DMS 273 treated with DMSO at 0.1 percent for 48 hours (cell line): ENCODE measurements at places on chromosomes 6 and 20.

DNA sequence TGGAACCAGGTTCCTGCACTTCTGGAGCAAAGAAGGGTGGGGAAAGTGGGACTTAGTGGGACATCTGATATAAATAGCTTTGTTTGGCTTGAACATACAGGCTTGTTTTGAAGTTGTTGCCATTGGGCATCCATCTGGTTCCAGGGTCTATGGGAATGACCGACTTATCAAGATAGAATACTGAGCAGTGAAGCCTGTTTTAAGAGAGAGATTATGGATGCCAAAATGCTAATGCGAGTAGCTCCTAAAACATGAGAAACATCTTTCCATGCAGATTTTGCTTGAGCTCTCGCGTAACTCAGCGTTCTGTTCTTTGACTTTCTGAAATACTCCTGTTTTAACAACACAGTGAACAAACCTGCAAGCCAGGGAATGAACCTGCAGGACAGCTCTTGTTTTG lies 98.5 kb downstream of the ANKS1A start:
- DNase-seq = no peak

- DNase-seq = no peak
Observed at GRCh38 chr6:167827583-167828324, 1.0 kb downstream of the AFDN start.

DNA sequence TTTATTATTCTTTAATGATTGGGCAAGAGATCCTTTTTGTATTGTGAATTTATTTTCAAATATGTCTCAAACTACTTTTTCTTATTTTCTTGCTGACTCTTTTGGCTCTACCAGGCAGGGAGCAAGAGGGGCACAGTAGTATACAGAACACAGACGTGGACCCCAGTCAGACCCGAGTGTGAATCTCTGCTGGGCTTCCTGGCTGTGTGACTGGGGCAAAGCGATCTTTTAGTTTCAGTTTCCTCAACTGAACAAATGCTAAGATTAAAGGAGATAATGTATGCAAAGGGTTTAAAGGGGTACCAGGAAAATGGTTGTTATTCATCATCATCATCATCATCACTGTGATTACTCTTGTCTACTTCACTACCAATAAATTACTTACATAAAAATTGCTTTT lies 317.5 kb downstream of the HIVEP2 start:
- no peak for DNase-seq

- no peak for DNase-seq
Observed at GRCh38 chr20:17560344-17561074, 9.4 kb upstream of the DSTN start.

- peak; percentile 14 for DNase-seq
Observed at GRCh38 chr20:46364670-46365486, 41.5 kb downstream of the ELMO2 start.

- DNase-seq = no peak
Observed at GRCh38 chr6:56798163-56798562, 155.5 kb upstream of the DST start.

DNA sequence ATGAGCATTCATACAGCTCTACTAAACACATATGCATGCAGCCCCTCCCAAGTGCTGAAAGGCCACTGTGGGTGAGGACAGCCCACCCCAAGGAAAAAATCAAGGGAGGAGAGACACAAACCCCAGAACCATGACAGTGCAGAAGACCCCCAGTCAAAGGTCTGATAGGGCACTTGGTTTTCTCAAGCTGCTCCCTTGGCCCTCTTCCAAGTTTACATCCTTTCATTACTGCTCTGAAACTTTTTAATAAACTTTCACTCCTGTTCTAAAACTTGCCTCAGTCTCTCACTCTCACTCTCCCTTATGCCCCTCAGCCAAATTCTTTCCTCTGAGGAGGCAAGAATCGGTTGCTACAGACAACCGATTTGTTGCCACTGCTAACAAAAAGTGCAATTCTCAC lies 24.9 kb downstream of the IPCEF1 start:
- no peak for DNase-seq

GRCh38 chr6:13920552-13920951 lies 4.2 kb upstream of the RNF182 start:
- no peak for DNase-seq

GRCh38 chr6:19803331-19804204 lies 33.6 kb upstream of the ID4 start:
- no peak for DNase-seq

DNA sequence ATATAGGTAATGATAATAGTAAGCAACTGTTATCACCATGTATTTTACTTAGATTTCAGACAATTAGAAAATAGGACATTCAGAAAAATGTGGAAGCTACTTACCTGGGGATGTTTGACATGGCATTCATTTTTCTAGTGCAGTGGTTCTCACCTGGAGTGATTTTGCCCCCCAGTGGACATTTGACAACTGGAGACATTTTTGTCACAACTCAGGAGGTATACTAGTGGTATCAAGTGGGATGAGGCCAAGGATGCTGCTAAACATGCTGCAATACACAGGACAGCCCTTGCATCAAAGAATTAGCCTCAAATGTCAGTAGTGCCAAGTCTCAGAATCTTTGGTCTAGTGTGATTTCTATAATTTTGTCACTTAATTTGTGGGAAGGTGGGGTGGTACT lies 36.1 kb downstream of the NUS1 start:
- no peak for DNase-seq

DNA sequence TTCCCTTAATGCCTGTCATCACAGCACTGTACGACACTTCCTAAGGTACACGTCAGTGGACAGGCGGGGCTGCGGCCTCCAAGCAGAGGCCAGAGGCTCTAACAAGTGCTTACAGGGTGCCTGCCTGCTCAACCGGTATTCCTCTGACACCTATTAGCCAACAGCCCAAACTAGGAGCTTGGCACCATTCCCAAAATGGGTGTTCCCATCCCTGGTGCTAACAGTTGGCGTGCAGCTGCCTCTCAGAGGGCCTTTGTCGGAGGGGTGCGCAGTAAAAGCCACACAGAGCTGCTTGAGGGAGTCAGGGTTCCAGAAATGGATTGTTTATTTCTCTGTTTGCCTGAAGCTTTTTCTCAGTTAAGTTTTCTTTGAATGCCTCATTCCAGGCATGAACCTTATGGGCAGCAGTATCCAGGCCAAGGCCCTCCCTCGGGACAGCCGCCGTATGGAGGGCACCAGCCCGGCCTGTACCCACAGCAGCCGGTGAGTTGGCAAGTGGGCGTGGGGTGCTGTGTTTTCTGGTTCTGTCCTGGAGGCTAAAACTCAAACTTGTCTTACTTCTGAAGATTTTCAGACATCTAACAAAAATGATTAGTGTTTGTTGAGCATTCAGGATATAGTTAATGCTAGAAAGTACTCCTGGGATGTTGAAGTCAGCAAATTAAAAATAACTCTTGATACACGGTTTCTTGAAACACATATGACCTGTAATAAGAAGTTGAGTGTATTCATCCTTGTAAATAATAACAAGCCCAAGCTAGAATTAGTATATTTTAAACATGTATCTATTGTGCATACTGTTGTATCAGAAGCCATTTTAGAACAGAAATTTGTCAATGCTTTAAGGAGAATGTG lies 124.7 kb downstream of the TMEM242 start:
- peak; percentile 69 for DNase-seq

GRCh38 chr20:25512709-25513108 lies 72.6 kb downstream of the NINL start:
- no peak for DNase-seq

DNA sequence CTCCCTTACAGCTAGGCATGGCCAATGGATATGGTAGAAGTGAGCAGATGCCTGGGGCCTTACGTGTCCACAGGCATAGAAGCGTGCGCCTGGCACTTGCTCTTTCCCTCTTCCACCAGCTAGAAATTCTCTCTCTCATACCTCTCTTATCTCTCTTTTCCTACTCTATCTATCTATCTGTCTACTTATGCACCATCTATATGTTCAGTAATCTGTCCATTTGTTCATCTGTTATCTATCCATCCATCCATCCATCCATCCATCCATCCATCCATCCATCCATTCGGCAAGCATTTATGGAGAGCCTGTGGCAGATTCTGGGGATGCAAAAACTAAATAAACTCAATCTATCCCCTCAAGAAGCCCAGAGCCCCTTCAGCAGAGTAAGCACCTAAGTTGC lies 70.2 kb downstream of the KCNB1 start:
- no peak for DNase-seq

- DNase-seq = peak; percentile 52
Observed at GRCh38 chr20:35307666-35308653, 15.7 kb upstream of the FAM83C start.

DNA sequence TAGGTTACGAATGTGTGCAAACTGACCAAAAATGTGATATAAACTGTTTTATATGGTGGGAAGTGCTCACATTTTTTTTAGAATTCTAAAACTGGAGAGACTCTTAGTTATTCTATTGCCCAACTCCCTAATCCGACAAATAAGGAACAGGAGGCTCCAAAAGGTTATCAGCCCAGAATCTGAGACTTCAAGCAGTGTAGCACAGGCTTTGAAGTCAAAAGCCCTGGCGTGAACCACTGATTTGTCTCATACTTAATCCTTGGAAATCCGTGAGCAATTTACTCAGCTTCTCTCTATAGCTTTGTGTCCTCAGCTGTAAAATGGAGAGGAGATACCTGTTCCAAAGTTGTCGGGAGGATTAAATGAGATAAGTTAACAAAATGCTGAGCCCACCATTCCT lies 368.8 kb upstream of the SASH1 start:
- DNase-seq = no peak

DNA sequence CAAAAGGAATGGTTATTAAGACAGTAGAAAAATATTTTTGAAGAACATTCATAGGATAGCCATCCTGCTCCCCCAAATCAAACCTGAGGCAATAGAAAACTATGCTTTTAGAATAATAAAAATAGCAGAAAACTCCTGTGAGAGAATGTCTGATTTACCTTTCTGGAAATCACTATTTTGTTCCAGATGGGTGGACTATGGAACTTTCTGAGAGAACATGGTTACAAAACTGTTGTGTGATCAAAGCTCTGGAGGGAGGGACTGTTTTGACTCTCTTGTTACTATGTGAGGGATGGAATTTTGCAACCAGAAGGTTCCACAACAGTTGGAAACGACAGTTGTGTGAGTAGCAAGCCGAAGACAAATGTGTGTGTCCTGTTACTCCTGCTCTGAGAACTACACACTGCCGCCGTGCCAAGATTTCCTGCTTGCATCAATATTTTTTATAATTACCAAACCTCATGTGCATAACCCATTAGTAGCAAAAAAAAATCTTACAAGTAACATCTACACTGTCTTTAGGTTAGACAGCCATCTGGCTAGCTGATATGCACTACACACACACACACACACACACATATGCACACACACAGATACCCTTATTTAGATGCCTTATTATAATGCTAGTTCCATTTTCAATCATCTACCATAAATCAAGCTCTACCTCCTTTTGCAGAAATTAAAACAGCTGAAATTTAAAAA lies 11.0 kb upstream of the HIVEP1 start:
- DNase-seq = no peak

DNA sequence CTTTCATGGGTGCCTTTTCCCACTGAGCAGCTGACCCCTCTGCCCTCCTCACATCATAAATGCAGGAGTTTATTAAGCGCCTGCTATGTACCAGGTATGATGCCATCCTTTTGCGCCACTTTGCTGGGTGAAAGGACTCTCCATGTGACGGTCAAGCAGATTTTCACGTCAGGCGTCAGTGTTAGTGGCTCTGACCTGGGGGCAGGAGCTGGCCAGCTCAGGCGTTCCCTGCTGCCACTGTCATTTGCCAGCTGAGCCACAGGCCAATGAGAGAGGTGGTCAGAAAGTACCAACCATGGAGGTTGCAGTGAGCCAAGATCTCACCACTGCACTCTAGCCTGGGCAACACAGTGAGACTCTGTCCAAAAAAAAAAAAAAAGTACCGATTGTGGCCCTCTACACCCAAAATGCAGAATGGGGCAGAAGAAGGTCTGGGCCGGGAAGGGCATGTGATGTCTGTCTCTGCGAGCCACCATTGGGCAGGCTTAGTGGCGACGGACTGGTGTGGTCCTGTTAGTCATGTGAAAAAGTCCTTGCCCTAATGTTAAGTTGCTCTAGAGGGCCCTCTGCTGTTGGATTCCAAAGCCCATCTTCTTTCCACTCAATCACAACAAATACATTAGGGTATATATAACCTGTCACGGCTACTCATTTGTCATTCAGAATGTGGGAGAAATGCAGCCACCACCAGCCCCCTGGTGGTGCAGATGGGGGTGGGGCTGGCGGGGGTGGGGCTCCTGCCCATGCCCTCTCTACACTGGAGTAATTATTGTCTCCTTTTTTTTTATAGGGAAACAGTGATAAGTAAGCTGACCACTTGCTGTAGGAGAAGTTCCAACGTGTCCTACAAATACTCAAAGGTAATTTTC lies 18.4 kb upstream of the SLC22A1 start:
- DNase-seq = no peak

DNA sequence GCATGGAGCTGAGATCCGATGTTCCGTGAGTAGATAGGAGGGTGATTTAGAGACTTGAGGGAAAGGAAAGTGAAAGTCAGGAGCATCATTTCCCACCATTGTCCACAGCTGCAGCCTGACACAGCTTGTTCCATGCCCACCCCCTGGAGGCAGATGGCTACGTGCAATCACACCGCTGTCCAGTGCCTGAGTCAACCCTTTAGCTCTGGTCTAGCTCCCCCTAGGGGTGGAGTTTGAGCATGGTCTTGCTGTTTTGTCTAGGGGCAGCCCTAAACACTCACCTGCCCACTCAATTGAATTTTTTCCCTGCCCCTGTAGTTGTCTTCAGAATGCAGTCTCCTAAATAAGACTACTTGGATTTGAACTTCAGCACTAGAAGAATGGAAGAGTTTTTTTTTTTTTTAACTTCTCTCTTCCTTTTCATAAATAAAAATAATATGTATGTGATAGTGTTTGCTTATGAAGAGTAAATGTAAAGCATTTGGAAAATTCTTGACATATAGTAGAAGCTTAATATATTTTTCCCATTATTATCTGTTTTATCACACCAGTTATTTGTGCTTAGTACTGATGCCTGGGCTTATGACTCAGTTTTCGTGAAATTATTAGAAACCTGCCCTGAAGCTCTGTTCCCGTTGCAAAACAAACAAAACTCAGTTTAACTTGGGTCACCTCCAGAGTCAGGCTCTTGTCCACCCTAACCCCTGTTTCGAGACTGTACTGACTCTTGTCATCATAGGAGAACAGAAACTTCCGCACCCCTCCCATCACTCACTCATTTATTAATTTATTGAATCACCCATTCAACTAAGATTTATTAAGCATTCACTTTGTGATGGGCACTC lies 814.8 kb downstream of the MAFB start:
- DNase-seq = peak; percentile 42

DNA sequence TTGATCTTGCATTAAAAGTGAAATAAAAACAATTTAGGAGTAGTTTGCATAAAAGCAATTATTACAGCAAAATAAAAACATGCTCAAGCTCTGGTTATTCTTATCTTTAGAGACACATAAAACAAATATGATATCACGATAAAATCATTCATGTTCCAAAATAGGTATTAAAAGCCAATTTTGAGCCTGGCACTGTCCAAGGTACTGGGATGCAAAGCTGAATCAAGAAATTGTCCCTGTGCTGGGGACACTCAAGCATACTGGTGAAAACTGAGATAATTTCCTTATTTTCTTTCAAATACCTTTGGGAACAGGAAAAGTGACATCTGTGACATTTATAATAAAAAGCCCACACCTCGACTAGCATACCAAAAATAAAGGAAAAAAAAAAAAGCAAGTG lies 931 bp upstream of the MTCL3 start:
- DNase-seq = no peak

- no peak for DNase-seq
Observed at GRCh38 chr6:7112741-7113313, 5.1 kb downstream of the RREB1 start.

- DNase-seq = no peak
Observed at GRCh38 chr6:158369241-158369640, 57.0 kb downstream of the TULP4 start.
